ENCODE measurements at places on chromosomes 5 and 9. TPM values are rescaled to one million over a fixed set of nuclear protein-coding genes. Genes with fewer than 3 reads are reported as not detected.

CAVIN4 gene
- total RNA-seq, result 5.5 TPM

KLF4 gene
- total RNA-seq, result 3.4 TPM

CCL27 gene
- total RNA-seq, result 0.76 TPM

TLE1 gene
- 48.1 TPM for total RNA-seq

PCDHA6 gene
- total RNA-seq, result 6.2 TPM

ZNF366 gene
- 2.0 TPM for total RNA-seq

SLC4A9 gene
- total RNA-seq, result 1.8 TPM

PRDM9 gene
- not detected for total RNA-seq

SLC1A3 gene
- 1,293 TPM for total RNA-seq

GHR gene
- 4.5 TPM for total RNA-seq

TSLP gene
- total RNA-seq, result 0.28 TPM

ACOT12 gene
- total RNA-seq, result not detected

CAAP1 gene
- total RNA-seq, result 12.5 TPM

FST gene
- 0.69 TPM for total RNA-seq

ABO gene
- 1.4 TPM for total RNA-seq

ANKRD18A gene
- total RNA-seq, result 36.2 TPM

ANXA2R gene
- total RNA-seq, result 3.5 TPM

PKD2L2 gene
- 0.51 TPM for total RNA-seq

LCN12 gene
- 13.8 TPM for total RNA-seq

PCBD2 gene
- total RNA-seq, result 7.3 TPM

F12 gene
- 11.0 TPM for total RNA-seq

RASEF gene
- 0.78 TPM for total RNA-seq

CNTFR gene
- total RNA-seq, result 43.1 TPM

UGT3A1 gene
- total RNA-seq, result not detected

MOB3B gene
- total RNA-seq, result 22.6 TPM

FOXB2 gene
- total RNA-seq, result not detected

LMX1B gene
- not detected for total RNA-seq

ANGPTL2 gene
- total RNA-seq, result 16.7 TPM

SPINK7 gene
- total RNA-seq, result not detected

GFM2 gene
- total RNA-seq, result 33.4 TPM

ERBIN gene
- 122 TPM for total RNA-seq

MCC gene
- total RNA-seq, result 18.4 TPM

NKD2 gene
- 10.5 TPM for total RNA-seq

TMEM203 gene
- 33.4 TPM for total RNA-seq

ZBED3 gene
- total RNA-seq, result 5.0 TPM

ARHGEF39 gene
- total RNA-seq, result 1.2 TPM

KCTD16 gene
- 36.3 TPM for total RNA-seq

PCDHB7 gene
- 7.5 TPM for total RNA-seq

DMRT3 gene
- total RNA-seq, result 0.36 TPM

ADAMTS13 gene
- total RNA-seq, result 10.4 TPM

GPBP1 gene
- 113 TPM for total RNA-seq

OTP gene
- total RNA-seq, result not detected

CCDC187 gene
- not detected for total RNA-seq

RPS14 gene
- 649 TPM for total RNA-seq

SHOC1 gene
- total RNA-seq, result not detected

TMOD1 gene
- total RNA-seq, result 49.7 TPM
